ENCODE measurements at places on chromosomes 16 and 17.

DNA sequence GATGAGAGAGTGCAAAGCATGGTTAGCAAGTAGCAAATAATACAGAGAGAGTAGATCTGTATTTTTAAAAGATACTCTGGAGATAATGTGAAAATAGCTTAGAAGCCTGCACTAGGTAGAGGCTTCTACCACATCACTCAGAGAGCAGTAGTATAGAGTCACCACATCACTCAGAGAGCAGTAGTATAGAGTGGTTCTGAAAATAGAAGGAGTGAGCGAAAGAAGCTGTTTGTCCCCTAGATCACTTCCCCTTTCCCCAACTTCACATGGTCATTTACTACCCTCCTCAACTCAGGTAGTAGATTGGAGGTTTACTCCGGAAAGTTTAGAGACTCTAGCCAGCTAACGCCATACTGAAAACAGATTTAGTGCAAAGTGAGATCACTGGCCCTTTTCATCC is 17.1 kb downstream of the DGKE start:
- no peak for DNase-seq

DNA sequence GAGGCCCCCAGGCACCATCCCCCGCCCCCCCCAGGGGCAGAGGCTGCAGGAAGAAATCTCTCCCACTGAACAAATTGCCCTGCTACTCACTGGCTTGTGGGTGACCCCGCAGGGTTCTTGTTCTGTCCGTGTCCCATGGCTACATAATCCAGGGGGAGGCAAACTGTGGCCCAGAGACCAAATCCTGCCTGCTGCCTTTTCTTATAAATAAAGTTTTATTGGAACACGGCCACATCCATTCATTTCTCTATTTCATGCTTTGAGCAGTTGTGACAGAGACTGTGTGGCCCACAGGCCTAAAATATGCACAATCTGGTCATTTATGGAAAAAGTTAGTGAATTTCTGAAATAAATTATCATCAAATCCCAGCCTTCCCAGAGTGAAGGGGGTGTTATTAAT is 38.2 kb downstream of the ABCC6 start:
- DNase-seq: no peak

DNA sequence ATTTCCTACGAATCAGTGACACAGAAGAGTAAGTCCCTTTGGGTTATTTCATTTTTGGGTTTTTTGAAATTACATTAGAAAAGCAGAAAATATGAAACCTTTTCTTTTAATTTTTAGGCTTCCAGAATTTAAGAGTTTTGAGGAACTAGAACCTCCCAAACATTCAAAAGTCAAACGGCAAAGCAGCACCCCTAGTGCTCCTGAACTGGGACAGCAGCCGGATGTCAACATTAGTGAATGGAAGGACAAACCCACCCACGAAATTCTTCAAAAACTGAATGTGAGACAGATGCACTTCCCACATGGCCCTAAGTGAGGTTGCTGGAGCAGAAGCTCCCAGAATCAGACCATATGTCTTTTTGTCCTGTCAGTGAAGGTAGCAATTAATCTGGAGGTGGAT is 199.4 kb downstream of the PHKB start:
- DNase-seq: no peak

DNA sequence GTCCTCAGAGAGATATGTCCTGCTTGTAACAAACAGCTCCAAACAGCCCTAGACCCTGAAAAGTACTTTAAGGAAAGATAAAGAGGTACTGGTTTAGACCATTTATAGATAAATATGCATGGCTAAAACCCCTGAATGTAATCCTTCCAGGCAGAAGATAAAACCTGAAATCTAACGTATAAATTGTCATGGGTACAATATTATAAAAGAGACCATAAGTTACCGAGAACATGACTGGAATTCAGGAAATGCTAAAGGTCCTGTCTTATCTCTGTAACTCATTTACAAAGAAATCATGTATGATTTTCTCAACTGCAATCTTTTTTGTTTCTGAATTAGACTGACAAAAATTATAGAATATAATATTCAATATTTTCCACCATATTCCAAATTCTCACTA is 9.2 kb upstream of the KANSL1 start:
- no peak for DNase-seq

DNA sequence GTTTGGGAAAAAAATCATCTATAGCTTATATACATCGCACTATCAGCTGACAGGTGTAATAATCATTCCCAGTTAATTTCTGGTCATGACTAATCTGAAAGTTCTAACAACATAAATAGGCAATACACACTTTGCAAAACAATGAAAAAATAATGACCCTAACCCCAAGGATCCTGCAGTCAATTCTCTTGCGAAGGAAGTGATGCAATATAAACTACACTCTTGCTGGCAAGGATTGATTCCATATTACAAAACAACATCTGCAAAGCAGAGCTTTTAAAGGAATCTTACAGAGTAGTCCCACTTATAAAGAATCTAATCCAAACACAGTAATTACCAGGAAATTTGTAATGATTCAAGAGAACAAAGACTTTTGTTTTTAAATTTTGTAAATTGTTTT is 73.4 kb downstream of the MYO1D start:
- DNase-seq: no peak

GRCh38 chr16:79728923-79729240 is 128.3 kb upstream of the MAF start:
- DNase-seq: no peak

DNA sequence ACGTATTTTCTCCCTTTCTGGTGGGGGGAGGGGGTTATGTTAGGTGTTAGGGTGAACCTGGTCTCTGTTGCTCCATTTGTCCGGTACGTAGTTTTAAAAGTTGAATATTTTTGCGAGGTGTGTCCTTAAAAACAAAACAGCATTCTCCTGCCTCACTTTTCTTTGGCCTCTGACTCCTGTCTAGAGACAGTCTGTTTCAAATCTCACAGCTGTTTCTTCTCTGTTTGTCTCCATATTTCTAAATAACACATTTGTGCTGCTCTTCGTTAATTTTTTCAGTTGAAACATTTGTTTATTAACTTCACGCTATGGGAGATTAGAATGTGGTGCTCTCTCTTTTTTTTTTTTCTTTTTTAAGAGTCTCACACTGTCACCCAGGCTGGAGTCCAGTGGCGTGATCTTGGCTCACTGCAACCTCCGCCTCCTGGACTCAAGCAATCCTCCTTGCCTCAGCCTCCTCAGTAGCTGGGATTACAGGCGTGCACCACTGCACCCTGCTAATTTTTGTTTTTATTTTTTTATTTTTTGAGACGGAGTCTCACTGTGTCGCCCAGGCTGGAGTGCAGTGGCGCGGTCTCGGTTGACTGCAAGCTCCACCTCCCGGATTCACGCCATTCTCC is 31.7 kb downstream of the RPA1 start:
- no peak for DNase-seq

DNA sequence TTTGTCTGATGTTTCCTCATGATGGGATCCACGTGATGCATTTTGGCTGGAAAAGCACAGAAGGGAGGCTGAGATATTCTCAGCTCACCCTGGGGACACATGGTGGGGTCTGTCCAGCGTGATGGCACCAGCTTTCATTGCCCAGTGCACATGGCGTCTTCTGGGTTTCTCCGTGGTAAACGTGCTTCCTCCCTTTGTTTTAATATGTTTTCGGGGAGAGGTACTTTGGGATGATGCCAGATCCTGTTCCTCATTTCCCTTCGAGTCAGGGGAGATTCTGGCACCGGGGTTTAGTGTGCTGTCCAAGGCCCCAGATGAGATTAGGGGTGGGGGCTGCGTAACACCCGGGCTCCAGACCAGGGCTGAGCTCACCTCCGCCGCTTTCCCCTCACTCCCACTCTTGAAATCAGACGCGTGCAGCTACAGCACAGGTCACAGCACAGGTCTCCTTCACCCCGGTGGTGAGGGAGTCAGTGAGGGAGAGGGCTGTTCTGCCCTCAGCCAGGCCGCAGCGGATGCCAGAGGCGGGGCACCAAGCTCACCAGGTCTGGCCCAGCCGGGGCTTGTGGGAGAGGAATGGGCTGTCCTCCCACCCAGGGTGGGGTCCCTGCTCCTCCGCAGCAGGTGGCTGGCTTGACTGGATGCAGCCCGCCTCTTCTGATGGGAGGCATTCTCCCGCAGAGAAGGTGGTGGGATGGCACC is 33.9 kb downstream of the COX4I1 start:
- DNase-seq: no peak

All from right hindlimb (tissue), 1 donor.